Coronary artery (tissue), 2 donors: ENCODE measurements at places on chromosomes 5 and 9.

- DNase-seq: no peak
These were observed 1877.3 kb upstream of the ACO1 start for GRCh38 chr9:30507166-30507565.

DNA sequence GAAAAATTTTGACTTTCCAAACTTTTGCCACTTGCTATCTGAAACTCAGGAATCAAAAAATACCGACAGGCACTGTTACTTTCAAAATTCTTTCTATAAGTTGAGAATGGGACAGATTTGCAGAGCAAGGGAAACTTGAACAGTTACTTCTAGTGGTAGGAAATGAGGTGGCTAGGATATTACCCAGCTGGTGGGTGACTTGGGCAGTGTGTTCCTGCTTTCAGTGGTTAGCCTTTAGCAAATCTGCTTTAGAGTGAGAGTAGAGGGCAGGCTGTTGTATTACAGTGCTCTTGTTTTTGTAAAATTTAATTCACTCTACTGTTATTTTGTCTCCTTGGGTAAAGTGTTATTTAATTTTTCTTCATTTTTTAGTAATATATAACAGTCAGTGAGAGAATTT, 40.2 kb upstream of the ROPN1L start:
- DNase-seq: no peak

DNA sequence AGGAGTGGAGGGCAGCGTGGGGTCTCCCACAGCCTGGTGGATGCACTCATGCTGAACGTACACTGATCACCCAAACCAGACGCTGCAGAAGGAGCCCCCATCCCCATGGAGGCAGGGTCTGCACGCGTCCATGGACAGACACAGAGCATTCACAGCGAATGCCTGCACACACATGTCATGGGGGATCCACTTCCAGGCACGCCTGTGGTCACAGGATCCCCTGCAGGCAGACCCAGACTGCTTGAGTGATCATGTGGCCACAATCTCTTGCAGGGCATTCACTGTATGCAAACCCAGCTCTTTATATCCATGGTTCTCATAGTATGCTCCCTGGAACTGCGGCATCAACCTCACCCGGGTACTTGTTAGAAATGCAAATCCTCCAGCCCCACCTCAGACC, 5.4 kb downstream of the SNCB start:
- DNase-seq: no peak

DNA sequence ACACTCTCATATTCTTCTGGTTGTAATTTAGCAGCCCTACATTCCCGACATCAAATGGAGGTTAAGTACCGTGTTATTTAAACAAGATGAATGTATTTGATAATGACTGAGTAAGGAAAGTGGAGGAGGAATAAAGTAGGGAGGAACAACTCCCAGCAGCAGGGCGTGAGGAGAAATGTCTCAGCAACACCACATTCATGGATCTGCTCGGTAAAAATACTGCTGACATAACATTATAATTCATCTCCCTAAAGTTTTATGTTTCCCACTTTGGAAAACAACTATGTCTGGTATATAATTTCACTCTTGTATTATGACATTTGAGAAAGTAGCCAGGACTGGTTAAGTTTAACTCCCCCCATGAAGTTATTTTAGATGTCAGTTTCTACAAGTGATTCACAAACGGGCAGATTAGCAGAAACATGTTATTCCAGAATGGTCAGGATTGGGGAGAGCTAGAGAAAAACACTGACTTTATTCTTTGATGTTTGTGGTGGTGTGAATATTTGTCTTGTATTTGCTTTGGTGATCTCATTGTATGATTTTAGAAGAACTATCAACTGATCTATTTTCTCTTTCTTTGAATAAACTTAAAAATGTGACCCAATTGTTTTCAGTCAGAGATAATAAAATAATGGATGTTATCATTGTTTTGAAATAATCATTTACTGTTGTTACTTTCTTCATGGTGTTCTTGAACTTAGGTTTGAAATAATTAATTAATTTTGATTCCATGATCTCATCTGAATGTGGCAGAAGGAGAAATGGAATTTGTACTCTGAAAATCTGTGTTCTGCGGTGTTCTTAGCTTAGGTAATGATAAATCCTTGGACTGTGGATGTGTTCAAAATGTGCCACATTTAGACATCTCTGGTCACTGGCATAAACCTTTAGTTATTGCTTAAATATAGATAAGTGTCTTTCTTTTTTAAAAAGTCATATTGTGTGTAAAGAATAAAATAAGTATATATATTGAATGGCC, 303.6 kb upstream of the ZNF608 start:
- DNase-seq: no peak

DNA sequence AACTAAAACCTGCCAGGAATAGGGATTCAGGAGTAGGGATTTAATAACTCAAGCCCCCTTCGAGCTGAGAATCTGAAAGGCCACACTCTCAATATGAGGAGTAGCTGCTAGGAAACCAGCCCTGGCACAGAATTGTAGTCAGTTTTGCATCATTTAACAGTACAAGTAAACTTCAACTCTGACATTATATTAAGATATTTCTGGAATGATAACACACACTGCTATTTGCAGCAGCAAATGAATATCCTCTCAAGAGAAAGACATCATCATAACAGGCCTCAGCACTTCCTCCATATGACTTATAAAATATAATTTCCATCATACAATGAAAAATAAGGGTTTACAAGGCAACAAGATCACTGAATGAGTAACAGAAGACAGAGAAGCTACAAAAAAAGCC, 138.2 kb upstream of the RFX3 start:
- no peak for DNase-seq

DNA sequence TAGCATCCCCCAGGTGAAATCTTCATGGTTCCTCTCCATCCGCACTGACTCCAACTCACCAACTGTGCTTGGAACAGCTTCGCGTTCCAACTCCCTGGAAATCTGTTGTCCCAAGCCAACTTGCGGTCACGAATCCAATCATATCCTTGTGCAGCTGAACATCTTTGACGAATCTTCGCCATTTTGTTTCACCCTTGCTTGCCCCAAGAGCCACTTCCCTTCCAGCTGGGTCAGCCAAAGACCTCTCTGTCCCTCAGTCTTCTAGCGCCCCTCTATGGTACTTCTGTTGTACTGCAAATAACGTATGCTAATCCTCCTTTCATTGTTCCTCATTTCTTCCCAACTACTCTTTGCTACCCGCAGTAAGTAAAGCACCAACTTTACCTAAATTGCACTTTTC, 61.0 kb upstream of the TARS1 start:
- DNase-seq: no peak

- no peak for DNase-seq
These were observed 33.9 kb downstream of the DOCK2 start for GRCh38 chr5:169670769-169671525.

- no peak for DNase-seq
These were observed 29.9 kb downstream of the DPYSL3 start for GRCh38 chr5:147479949-147480348.

- no peak for DNase-seq
These were observed 4.3 kb downstream of the CACFD1 start for GRCh38 chr9:133463864-133464615.

GRCh38 chr9:78213712-78214111, 22.2 kb upstream of the CEP78 start:
- no peak for DNase-seq

- DNase-seq: no peak
These were observed 42.5 kb upstream of the PIK3R1 start for GRCh38 chr5:68173007-68173406.

- no peak for DNase-seq
These were observed 175.2 kb upstream of the SMARCA2 start for GRCh38 chr9:1839909-1840308.

GRCh38 chr5:178595150-178595549, 5.0 kb upstream of the COL23A1 start:
- no peak for DNase-seq

- no peak for DNase-seq
These were observed 7.0 kb upstream of the MRNIP start for GRCh38 chr5:179865491-179866240.

GRCh38 chr5:138720840-138721239, 32.4 kb upstream of the CTNNA1 start:
- no peak for DNase-seq

DNA sequence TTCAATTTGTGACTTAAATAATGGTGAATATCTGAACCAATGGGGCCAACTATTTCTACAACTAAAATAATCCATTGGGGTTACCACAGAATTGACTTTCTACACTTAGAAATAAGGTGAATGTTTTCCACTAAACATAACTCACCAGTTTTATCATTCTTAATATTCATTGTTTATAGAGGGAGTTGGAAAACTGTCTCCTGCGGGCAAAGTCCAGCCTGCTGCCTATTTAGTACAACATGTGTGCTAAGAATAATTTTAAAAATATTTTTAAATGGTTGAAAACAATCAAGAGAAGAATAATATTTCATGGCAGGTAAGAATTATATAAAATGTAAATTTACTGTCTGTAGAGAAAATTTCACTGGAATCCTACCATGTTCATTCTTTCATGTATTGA, 45.2 kb upstream of the ZFAND5 start:
- DNase-seq: no peak

DNA sequence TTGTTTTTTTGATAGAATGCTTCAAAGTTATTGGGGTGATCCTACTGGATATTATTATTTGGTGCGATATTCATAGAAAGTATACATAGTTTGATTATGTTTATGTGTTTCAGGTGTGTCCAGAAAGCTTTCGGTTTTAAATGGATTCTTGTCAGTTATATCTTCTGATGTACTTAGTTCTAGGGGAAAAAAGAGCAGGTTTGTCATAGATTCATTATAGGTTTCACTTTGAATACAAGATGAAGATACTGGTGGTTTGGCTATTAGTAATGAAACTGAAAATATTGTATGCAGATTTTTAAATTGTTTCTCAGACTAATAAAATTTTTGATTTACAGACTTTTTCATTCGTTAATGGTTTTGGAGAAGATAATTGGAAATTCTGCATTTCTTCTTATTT, 98.9 kb downstream of the MAN2A1 start:
- DNase-seq: no peak

GRCh38 chr5:100758306-100758705, 144.8 kb downstream of the ST8SIA4 start:
- DNase-seq: no peak

DNA sequence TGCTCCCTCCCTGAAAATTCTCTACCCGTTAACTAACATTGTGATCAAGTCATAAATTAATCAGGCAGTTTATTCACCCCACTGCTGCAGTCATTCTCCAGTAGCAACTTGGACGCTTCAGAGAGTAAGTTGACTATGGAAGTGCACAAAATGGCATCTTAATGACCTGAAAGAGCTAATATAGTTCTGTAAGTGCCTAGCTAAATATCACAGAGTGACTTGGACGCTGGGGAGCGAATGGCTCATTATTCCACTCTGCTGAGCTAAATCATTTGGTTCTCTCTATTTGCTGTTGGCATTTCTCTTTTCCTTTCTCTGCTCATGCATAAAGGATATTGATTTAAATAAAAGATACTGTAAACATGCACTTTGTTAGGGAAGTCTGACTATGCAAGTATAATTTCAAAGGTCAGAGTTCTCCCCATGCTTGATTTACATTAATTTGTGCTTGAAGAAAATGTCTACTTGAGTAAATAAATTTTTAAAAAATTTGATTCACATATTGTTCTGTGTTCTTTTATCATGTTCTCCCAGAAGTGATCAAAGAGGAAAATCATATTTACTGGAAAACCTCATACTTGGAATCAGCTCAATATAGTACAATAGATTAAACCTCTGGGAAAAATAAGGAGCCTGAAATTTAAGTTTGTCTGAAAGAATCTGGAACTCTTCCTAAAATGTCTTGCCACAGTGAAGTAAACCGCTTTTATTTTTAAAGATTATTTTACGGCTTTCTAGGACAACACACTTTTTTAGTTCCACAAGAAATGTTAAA, 169.5 kb upstream of the HAPLN1 start:
- DNase-seq: no peak

GRCh38 chr9:134564431-134565170, 77.0 kb upstream of the COL5A1 start:
- peak; percentile 63 for DNase-seq

GRCh38 chr9:133349965-133350616, 2.1 kb downstream of the RPL7A start:
- DNase-seq: no peak

DNA sequence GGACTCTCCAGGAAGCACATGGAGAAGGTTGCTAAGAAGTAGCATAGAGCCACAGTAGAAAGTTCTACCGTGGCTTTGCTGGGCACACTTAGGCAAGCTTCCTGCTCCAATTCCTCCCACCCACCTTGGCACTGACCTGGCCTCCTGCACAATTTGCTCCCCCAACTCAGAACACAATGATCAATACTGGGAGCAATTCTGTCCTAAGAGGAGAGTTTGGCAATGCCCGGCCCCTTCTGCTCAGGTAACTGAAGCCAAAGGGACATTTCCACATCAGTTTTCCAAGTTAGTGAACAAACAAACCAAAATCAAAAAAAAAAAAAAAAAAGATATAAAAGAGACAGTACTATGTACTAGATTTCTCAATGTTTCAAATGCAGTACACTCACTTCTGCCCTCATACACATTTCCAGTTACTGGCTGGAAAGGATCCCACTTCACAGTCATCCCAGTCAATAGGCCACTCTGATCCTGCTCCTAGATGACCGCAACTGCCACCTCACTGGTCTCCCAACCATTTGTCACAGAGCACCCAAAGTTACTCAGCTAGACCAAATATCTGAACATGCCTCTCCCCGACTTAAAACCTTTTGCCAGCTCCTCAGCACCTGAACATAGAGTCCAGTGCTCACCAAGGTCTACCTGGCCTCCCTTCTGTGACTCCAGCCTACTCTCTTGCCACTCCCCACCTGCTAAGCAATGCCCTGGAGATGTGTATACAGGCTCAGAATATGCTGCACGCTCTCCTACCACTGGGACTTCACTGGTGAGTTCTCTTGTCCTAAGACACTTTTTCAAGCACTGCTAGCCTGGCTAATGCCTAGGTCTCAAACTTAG, 21.3 kb downstream of the ABCA1 start:
- no peak for DNase-seq

- DNase-seq: no peak
These were observed 48.8 kb downstream of the ACER2 start for GRCh38 chr9:19457693-19458009.

DNA sequence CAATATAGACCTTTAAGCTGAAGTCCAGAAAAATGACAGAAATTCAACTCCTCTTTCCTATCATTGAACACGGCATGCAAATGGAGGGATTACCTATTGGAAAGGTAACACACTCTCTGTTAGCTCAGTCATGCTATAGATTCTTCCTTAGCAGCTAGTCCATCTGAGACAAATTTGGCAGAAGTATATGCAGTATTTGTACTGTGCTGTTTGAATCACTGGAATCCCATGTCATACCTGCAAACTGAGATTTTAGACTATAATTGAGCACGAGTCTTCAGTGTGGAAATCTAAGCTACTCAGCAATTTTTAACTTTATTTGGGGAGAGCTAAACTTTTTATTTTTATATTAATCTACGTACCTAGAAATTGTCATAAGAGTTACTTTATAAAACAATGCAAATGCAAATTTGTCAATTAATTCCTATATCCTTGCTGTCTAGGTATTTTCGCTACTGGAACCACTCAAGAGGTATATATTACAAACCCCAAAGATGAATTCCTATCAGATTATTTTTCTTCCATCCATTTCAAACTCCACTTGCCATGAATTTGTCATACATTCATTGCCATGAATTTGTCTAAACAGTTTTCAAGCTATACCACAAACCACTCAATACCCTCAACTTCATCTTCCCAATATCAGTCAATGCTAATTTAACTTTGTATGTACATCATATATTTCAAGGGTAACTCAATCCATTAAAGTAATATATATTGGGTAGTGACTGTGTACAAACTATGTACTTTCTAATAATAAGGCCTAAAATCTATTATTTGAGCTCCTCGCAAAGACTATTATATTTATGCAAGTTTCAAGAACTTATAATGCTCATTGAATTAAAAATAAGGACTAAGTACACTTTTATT, 224.8 kb downstream of the MEF2C start:
- DNase-seq: no peak

- no peak for DNase-seq
These were observed 548.2 kb upstream of the CLINT1 start for GRCh38 chr5:158406884-158407823.
